ENCODE measurements at places on chromosomes 7 and 10.

DNA sequence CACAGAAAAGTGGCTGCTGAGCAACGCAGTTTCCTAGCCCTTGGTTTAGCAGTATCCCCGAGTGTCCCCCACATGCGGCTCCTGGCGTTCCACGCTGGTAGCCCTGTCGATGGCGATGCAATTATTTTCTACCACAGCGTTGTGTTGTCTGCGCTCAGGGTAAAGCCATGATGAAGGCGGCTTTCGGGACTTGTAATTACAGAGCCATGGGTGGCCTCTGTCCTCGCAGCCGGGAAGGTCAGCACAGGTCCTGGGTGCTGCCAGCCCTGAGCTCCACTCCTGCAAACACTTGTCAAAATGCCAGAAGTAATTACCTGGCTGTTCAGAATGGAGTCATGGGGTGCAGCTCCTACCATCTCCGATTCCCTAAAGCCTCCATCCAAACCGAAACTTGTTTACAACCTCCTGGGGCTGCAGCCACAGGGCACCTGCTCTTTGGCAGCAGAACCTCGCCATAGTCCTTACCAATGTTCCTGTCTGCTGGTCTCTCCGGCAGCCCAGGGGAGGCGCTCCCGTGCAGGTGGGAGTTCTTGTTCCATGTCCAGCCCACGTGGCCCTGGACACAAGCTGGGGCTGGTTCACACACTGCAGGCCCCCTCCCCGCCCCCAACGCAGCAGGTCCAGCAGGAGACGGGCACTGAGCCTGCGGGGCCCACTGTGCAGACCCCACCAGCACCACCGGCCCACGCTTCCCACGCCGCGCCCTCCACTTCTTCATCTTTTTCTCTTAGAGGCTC is 512.6 kb downstream of the PTPRN2 start:
- DNase-seq, result no peak

GRCh38 chr10:44334621-44335184 is 50.2 kb downstream of the CXCL12 start:
- DNase-seq, result no peak

GRCh38 chr7:144738708-144739314 is 97.0 kb downstream of the TPK1 start:
- no peak for DNase-seq

DNA sequence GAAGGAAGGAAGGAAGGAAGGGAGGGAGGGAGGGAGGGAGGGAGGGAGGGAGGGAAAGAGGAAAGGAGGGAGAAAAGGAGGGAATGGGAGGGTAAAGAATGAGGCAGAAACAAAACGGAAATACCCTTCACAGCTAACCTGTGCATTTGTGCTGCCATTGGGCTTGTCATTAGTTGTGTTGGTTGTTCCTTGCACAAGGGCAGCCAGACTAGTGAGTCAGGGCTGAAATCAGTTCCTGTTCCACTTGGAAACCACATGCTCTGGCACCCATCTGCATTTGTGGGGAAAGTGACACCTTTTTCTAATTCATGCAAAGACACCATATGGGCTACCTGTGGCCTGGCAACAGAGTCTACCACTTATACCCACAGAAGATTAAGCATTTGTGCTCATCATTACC is 1004.0 kb upstream of the C7orf33 start:
- no peak for DNase-seq

GRCh38 chr7:157682946-157683746 is 346.3 kb downstream of the DNAJB6 start:
- no peak for DNase-seq

GRCh38 chr7:29793507-29793906 is 12.8 kb upstream of the WIPF3 start:
- DNase-seq, result no peak

- no peak for DNase-seq
These were observed 230.3 kb upstream of the MEOX2 start for GRCh38 chr7:15916681-15917380.

DNA sequence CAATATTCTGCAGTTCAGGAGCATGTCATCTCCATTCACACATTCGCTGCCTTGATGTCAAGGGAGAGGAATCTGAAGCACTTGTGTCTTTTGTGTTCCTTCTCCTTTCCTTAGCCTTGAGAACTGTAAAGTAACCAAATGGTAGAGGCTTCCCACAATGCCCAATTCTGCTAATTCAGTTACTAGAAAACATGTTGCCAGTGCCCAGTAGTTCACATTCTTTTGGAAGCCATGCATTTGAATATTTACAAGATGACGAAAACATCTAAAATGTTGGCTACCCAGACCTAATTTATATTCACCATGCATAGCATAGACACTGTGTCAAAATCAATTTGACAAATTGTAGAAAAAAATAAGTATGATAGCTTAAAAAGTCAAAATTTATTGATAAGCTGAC is 852.7 kb upstream of the PHF14 start:
- DNase-seq, result no peak

- DNase-seq, result no peak
These were observed 166.6 kb upstream of the KLF14 start for GRCh38 chr7:130900471-130901076.

DNA sequence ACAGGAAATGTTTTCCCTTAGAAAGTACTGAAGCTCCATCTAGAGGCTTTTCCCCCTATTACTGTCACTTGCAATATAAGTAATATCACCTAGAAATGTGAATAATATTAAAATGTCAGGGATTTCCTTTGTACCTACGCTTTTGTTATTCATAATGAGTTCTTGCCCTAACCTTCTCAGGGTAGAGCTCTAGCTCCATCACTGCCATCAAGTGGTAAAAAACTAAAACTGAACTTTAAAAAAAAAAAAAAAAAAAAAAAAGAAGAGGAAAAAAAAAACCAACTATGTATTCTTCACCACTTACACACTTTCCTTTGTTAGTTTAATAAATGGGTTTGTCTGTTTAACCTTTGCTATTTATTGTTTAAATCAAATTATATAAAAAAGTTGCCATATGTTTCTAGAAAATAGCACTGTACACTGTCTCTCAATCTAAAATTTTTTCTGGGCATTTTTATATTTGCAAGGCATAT is 49.9 kb downstream of the DNAJC1 start:
- no peak for DNase-seq

DNA sequence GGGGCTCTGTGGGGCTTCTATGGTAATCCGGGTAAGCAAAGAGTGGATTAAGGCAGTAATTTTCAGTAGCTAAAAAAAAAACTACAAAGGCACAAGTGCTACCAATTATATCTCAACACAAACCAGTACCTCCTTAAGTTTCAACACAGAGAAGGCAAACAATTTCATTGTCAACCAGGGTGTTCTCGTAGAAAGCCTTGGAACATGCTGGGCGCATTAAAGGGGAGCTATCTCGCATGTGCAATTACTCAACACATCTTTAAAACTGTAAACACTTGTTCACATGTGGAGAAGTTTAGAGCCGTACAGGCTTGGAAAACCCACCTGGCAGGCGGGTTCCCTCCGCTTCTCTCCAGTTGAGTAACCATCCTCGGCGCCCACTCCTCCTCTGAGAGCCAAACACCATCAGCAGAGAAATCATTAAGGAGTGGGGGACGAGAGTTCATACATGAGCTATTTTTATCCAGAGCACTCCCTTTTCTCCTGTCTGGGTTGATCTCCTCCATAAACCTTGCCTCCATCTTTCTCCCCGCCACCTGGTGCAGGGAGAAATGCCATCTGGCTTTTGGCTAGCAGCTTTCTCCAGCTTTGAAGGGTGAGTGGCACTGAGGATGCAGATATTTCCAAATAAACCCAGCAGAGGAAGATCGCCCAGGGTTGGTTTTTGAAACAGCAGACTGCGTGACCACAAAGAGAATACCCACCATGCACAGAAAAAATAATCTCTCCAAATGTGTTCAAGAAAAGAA is 287.1 kb downstream of the WDR11 start:
- no peak for DNase-seq

DNA sequence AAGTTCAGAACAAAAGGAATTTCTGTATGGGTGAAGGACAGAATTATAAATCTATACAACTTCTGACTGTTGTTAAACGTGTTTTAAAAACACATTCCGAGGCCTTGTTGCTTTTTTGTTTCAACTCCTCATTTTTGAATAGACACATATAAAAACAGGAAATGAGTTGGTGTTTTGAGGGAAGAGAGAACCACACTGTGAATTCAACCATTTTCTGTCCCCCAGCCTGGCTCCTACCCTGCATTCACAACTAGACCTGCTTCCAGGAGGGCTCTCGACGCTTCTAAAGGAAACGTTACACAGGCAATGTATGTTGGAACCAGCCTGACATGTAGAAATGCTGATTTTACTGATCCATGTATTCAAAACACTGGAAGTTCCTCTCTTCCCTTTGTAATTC is 76.5 kb downstream of the OR13A1 start:
- no peak for DNase-seq

- no peak for DNase-seq
These were observed 751.8 kb downstream of the KCNMA1 start for GRCh38 chr10:76885816-76886215.

DNA sequence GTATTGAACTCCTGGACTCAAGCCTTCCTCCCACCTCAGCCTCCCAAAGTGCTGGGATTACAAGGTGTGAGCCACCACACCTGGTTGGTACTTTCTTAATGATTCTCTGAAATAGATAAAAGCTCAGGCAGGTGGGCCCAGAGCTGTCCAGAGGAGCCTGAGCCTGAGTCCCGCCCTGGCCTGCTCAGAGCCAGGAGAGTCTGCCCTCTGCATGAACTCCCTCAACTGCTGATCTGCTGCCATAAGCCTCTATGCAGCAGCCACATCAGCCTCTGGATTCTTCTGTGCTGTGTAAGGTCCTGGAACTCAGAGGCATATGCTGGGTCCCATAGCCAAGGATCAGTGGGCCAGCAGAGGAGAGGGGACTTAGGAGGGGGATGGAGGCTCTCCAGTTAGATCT is 23.1 kb upstream of the DDIT4 start:
- no peak for DNase-seq

GRCh38 chr10:123800821-123801220 is 90.8 kb downstream of the CPXM2 start:
- DNase-seq, result no peak

GRCh38 chr10:108434559-108435252 is 1270.2 kb upstream of the SORCS1 start:
- DNase-seq, result no peak

DNA sequence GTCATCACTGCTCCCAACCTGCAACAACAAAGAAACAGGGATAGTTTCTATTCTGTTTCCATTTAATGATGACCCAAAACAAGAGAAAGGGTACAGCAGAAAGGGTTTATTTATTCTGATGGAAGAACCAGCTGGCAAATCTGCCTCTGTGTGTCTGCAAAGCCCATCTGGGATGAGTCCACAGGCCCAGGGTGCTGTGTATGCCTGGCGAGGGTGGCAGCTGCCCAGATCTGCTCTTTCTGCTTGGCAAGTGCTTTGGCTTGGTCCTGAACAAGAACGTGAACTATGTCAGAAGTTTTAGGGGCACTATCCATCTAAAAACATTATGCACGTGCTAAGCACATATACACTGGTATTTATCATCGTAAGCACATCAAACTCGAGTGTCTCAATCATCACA is 333.8 kb downstream of the CXCL12 start:
- no peak for DNase-seq

DNA sequence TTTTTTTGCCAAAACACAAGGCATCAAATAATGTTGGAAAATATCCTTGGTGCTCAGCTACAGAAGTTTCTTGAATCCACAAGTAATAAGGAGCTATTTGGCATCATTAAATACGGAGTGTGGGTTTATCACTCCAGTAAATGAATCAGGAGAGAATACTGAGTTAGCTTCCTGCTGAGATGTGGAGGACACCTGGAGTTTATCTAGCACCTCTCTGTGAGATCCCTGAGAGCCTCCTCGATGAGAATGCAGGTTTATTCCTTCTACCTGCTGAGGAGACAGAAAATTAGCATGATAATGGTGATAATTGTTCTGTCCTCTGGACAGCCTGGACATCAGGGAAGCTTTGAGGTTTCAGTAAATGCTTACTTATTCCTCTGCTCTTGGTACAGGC is 40.5 kb downstream of the NRG3 start:
- no peak for DNase-seq

DNA sequence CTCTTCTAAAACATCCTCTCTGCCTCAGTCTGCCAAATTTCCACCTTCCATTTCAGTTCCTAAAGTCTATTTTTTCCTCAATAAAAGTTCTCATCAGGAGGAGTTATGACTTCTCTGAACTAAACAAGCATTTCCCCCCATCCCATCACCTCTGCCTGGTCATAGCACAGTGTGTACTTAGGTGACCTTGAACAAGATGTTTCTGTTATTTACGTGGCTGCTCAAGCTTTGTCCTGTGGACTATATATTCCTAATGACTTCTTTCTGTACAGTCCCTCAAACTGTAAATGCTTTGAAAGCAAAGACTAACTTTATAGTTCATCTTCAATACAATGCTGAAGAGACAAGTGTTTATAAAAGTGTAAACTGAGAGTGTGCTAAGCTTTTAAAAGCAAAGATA is 166.9 kb downstream of the CPEB3 start:
- DNase-seq, result no peak

DNA sequence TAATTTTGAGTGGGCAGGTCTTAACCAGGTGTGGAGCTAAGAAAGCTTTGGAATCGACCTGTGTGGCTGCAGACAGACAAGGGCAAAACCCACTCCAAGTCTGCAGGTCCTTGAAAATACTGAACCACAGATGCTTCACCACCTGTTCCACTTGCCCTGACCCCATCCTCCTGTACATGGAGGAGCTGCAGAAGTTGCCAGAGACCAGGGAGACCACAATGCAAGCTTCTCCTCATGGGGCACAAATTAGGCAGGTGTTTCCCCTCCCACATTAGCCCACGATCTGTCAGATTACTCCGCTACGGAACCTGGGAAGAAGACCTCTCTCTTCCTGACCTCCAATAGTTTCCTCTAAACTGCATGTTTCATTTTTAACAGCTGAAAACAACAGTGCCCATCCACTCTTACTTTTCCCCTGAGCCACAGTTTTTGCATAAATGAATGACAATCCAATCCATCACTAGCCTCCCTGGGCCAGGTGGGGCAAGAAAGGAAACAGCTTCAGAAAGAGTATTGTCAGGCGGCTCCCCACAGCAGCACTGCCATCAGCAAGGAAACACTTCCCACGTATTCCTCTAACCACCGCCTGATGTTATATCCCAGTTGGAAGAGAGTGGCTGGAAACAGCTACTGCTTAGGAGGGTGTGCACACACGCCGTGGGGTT is 141.6 kb downstream of the PRKAG2 start:
- no peak for DNase-seq

DNA sequence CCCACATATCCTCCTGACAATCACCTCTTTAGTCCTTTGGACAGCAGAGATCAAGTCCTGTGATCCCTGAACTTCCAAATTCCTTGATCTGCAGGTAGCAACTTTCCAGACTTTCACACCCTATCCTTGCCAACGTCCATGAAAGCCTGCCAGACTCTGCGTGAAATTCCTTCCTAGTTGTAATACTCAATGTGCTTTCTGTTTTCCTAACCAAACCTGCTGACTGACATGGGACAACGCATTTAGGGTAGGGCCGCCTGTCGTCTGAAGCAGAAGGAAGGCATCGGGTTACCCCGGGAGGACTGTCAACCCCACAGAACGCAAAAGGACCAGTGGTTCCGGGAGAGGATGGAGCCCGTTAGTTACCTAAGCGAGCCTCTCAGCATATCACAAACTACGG is 23.9 kb downstream of the ITGA8 start:
- DNase-seq, result no peak

DNA sequence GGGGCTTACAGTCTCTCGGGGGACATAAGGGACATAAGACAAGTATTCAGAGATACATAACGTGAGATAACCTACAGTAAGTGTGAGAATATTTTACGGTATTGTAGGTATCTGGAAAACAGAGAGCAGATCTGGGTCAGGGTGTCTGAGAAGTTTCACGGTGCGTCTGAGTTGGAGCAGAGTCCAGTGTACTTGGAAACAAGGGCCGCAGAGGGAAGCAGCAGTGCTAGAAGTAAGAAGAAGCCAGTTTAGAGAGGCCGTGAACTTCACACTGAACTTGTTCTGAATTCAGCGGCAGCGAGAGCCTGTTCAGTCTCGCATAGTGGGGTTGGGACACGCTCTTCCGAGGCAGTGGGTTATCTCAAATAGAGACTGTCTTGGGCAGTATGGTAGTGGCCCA is 85.5 kb downstream of the TAF3 start:
- no peak for DNase-seq
